ENCODE measurements at places on chromosomes 11 and 22.

DNA sequence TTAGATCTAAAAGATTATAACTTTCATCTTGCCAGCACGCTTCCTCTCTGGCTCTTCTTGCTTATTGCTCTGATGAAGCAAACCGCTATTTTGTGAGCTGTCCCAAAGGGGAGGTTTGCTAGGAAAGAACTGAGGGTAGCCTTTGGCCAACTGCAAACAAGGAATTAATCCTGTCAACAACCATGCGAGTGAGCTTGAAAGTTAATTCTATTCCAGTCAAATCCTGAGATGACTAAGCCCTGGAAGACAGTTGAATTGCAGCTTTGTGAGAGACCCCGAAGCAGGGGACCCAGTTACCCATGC lies 10.3 kb upstream of the RNF141 start:
- no peak for DNase-seq

DNA sequence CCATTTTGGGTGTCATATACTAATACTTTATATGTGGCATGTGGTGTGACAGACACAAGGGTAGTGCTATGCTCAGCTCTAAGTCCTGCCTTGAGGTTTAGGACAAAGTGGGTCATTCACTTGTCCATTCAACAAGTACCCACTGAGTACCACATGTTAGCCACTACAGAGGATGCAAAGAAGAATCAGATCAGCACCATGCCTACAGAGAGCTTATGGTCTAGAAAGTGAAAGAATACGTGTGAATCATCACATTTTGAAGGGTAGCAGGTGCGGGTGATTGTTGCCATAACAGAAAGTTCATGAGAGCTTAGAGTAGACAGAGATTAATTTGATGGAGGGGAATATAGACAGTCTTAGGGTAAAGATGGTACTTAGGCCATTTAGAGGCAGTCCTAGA lies 18.3 kb downstream of the CLMP start:
- no peak for DNase-seq

- DNase-seq = no peak
Measured at GRCh38 chr11:77269484-77270123, 31.9 kb downstream of the GDPD4 start.

GRCh38 chr11:33412241-33412640 lies 155.1 kb downstream of the HIPK3 start:
- peak; percentile 58 for DNase-seq

DNA sequence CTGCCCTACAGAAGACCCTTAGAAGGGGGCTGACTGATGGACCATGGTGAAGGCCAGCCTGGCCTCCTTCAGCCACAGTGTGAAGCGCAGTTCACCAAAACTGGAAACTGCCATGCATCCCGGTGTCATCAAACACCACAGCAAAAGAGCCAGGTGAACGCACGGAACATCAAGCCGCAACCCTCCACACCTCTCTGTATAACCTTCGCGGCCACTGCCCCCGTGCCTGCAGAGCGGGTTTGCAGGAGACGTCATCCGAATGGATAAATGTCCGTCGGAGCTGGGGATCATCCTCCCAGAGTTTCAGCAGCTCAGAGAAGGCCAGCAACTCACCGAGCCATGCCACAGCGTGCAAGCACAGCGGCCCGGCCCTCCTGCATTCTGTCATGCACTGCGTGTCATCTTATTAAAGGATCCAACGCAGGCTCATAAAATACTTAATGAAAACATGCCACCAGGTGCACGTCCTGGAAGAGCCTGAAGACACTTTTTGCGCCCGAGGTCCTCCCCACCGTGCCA lies 309.9 kb downstream of the BRD1 start:
- DNase-seq = no peak

DNA sequence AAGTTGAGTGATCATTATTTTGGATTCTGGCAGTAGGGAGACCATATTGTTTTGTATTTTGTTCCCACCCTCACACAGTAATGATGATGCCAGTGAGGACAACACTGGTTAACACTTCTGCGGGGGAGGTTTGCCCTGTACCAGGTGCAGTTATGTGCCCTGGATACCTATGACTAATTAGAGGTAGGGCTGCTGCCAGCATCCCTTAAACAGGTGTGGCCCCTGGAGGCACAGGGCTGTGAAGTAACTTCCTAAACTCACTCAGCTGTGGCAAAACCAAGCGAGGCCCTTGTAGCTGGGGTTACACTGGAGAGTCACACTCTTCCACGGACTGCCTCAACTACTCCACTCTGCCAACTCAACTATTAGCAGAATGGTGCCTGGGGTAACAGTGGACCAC lies 64.5 kb downstream of the MCM5 start:
- DNase-seq = peak; percentile 74

DNA sequence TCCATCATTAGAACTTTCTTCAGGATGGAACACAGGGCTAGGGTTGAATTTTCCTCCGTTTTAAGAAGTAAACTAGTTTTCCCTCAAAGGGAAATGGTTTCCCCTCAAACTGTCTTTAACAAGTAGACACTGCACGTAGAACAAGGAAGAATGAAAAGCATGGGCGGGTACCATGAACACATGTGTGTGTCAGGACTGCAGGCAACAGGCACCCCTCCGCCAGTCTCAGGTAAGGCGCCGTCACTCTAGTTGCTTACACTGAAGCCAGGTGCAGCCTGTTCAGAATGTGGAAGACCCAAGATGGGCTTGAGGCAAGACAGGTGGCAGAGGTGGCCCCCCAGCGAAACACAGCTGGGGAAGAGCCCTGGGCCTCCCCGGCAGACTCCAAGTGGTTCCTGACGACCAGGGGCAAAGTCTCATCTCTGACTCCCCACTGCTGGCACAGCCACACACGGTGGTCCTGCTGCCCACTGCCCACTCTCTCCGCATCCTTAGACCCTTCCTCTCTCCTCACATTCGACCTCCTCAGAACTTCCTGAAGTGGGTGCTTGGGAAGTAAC lies 25.4 kb upstream of the MOB2 start:
- DNase-seq = peak; percentile 32

- DNase-seq = no peak
Measured at GRCh38 chr11:10021563-10021962, 272.5 kb downstream of the SBF2 start.

DNA sequence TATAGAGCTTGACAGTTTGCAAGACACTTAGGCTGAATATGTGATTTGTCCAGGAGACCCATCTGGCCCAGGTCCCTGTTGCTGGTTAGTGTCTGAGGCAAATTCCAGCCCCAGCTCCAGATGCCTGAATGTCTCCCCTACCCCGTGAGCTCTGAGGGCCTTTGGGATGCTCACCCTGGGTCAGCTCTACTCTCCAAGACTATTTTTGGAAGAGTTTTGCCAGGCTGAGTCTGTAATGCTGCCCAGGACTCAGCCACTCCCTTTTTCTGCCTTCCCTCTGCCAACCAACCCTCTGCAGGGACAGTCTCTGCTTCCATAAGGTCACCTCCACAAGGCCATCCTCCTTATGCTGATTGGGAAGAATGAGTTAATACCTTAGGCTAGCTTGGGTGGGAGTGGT lies 66.3 kb downstream of the CABIN1 start:
- no peak for DNase-seq

DNA sequence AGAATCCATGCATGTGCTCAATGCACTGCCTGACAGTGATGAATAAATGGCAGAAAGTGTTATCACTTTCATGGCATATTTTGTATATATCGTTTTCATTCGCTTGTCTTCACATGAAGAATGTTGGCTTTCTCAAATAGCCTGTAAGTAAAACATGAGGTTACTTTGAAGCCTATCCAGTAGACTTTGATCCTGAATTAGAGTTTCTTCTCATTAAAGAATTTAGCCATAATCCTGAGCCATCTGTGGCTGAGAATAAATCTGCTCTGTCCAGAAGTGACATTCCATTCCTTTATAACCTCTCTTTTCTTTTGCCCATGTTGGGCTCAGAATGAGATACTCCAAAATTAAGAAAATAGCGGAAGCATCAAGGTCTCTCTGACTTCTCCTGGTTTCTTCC lies 1071.7 kb upstream of the TENM4 start:
- no peak for DNase-seq

- peak; percentile 53 for DNase-seq
Measured at GRCh38 chr11:14519597-14519916, 629 bp downstream of the PSMA1 start.

DNA sequence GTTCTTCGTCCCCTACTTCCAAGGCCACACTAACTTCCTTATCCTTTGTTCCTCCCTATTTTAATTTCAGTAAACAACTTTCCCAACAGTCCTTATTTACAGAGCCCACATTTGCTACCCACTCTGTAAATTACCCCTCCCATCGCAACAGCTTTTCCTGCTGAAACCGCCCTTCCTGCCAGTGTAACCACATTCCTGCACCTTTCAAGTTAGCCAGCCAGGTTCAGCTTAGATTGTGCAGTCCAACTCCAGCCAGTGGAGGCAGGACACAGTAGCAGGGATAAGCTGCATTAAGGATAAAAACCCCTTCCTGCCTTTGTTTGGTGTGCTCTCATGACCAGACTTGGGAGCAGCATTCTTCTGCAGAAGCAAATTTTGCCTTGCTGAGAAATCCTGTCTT lies 768.3 kb upstream of the ARHGAP42 start:
- DNase-seq = no peak

DNA sequence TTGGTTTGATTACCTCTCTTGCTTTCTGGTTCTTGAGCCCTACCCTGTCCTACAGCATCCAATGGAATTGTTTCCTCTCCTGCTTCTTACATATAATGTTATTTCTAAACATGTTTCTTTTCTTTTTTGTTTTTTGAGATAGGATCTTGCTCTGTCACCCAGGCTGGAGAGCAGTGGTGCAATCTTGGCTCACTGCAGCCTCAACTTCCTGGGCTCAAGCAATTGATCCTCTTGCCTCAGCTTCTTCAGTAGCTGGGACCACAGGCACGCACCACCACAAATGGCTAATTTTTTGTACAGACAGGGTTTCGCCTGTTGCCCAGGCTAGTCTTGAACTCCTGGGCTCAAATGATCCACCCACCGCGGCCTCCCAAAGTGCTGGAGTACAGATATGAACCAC lies 105.9 kb downstream of the SGSM3 start:
- no peak for DNase-seq

- no peak for DNase-seq
Measured at GRCh38 chr11:90329043-90329442, 106.2 kb upstream of the CHORDC1 start.

GRCh38 chr11:12678092-12678491 lies 3.9 kb downstream of the TEAD1 start:
- DNase-seq = no peak

DNA sequence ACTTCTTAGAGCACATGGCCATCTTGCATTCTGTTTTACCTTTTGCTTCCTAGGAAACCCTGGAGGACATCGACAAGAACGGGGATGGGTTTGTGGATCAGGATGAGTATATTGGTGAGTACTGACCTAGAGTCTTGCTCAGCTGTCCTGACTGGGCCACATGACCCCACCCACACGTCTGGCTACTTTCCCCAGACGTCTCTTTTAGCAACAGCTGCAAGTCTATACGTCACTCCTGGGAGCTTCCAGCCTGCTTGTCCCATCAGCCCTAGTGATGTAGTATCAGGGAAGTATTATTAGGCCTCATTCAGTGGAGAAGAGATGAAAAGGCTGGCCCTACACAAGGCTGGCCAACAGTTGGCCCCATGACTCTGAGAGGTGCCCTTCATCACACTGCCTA lies 9.6 kb downstream of the RCN1 start:
- DNase-seq = no peak

DNA sequence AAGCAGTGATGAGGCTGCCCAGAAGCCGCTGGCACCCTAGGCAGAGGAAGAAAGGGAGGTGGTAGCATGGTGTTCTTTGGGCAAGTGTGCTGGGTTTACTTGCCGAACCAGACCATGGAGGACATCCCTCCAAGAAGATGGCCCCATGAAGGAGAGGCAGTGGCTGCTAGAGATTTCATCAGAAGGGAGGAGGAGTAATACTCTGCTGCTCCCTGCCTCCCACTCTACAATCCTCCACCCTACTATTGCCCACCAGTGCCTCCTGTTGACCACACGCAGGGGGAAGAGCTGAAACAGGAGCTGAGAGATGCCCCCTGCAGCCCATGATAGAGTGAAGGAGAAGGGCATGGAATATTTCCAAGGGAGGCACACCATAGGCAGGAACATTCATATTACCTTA lies 51.0 kb upstream of the PRSS23 start:
- peak; percentile 49 for DNase-seq

- DNase-seq = peak; percentile 81
Measured at GRCh38 chr11:106172386-106172991, 95.0 kb downstream of the AASDHPPT start.

DNA sequence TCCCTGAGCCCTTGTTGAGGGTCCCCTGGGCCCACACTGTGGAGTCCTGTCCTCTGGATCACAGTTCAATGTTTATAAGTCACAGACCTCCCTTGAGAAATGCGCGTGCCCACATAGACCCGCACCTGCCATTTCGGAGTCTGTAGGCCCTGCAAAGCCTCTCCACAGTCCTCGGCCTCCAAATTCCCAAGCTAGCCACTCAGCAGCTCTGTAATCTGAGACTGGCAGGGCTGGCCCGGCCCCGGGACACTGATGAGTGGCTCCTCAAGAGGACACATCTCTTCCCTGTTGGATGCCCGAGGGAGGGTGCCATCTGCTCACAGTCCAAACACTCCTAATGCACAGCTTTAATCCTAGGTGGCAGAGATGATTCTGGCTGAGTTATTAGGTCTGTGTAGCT lies 39.1 kb downstream of the B3GAT1 start:
- peak; percentile 12 for DNase-seq
